Chondrocyte (in vitro differentiated cells): ENCODE measurements at places on chromosomes 2 and 18. TPM values are rescaled to one million over a fixed set of nuclear protein-coding genes. Genes with fewer than 3 reads are reported as not detected.
A peak's percentile ranks its signal among the peaks of the same experiment; 100 is the strongest.

The ECEL1 gene
- total RNA-seq = 0.12 to 0.53 TPM in 2 of 3 replicates, not detected in the other

DNA sequence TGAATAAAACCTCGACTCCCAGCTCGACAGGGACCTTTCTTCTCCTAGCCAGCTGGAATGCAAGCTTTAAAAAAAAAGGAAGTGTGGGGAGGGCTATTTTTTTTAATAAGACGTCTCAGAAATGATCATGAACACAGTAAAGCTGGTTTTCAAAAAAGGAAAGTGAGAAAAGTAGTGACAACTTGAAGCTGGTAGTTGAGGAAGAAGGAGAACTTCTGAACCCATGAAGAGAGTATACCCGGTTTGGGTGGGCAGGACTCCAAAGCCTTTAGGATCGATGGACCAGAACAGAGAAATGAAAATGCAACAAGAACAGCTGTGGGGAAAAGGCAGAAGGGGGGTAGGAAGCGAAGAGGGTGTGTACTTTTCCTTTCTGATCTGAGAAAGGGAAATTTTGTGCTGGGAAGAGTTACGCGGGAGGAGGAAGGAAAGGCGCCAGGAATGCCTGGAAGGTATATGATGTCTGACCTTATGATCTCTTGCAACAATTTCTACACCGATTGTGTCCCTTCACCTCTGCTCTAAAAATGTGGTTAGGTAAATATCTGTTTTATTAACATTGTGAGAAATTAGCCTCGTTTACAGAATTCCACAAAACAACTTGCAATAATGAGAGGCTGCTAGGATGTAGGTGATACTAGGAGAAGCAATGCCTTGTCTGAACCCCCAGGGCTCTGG lies 22.6 kb upstream of the CYP1B1 start:
- H3K27me3 ChIP-seq = no peaks in the 10 kb centered on the region
- H3K4me3 ChIP-seq = peak overlapping the region; percentile 69
- DNase-seq = no peak

GRCh38 chr2:47592381-47592780 lies 189.4 kb downstream of the MSH2 start:
- DNase-seq = no peak
- no peak overlapping the region for H3K4me3 ChIP-seq
- peaks cover 6% of the 10 kb centered on the region for H3K36me3 ChIP-seq
- H3K27ac ChIP-seq = no peak overlapping the region

GRCh38 chr2:85243101-85244072 lies 84.4 kb downstream of the TGOLN2 start:
- H3K27ac ChIP-seq = no peak overlapping the region
- no peak overlapping the region for H3K4me3 ChIP-seq
- peaks cover 66% of the 10 kb centered on the region for H3K4me1 ChIP-seq
- DNase-seq = peak; percentile 77
- no peaks in the 10 kb centered on the region for H3K27me3 ChIP-seq
- H3K36me3 ChIP-seq = peaks cover 3% of the 10 kb centered on the region

GRCh38 chr2:218012284-218012683 lies 9.5 kb upstream of the TNS1 start:
- DNase-seq = no peak
- H3K27ac ChIP-seq = peak overlapping the region; percentile 14
- no peak overlapping the region for H3K4me3 ChIP-seq
- H3K36me3 ChIP-seq = no peaks in the 10 kb centered on the region
- H3K27me3 ChIP-seq = no peaks in the 10 kb centered on the region
- peaks cover 68% of the 10 kb centered on the region for H3K4me1 ChIP-seq

The IL1RL2 gene
- total RNA-seq = 0.07 to 0.46 TPM in 2 of 3 replicates, not detected in the other

- H3K36me3 ChIP-seq = no peaks in the 10 kb centered on the region
- no peak for DNase-seq
- no peaks in the 10 kb centered on the region for H3K27me3 ChIP-seq
Measured at GRCh38 chr2:121478996-121479745, 51.5 kb upstream of the RNU4ATAC start.

The ARHGEF4 gene
- 6.3 to 12.3 TPM (median 10.6 TPM) in 3 replicates for total RNA-seq

DNA sequence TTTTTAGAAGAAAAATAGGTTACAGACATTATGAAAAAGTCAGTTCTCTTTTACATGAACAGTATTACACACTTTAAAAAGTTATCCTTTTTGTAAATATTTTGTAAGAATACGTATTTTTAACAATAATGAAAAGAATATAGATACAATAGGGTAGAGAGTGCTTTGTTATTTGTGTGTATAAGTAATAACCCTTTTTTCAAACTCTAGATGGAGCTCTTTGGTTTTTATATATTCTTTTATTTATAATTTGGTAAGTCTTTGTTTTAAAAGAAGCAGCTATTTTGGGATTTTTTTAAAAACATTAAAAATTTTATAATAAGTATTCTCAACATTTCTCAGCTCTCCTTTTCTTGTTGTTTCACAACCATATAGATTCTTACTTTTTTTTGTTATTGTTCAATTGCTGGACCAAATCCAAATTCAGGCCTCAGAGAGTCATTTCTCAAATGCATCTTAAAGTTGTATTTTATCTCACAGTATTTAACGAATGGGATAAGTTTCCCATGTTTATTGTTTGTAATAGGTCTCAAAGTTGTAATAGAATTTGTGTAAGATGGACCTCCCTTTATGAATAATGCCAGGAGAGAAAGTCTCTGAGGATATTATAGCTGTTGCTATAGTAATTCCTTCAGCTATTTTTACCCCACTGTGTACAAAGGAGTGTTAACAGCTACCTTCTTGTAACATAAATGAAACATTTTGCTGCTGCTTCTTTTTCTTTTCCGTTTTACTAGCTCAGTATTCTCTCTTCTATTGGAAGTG lies 46.4 kb downstream of the ACYP2 start:
- no peak for DNase-seq
- peak overlapping the region; percentile 10 for H3K27ac ChIP-seq
- H3K27me3 ChIP-seq = no peaks in the 10 kb centered on the region
- H3K4me1 ChIP-seq = peaks cover 6% of the 10 kb centered on the region
- H3K4me3 ChIP-seq = no peak overlapping the region
- no peaks in the 10 kb centered on the region for H3K36me3 ChIP-seq

The NXPH2 gene
- total RNA-seq = not detected in 3 replicates

The NYAP2 gene
- 0.05 TPM in 1 of 3 replicates, not detected in the others for total RNA-seq

The COL4A4 gene
- 6.3 to 18.4 TPM (median 7.3 TPM) in 3 replicates for total RNA-seq

The TUBA4B gene
- not detected in 3 replicates for total RNA-seq

GRCh38 chr2:16832910-16833309 lies 167.3 kb upstream of the CYRIA start:
- H3K27me3 ChIP-seq = peaks cover 3% of the 10 kb centered on the region
- H3K27ac ChIP-seq = no peak overlapping the region
- no peak overlapping the region for H3K4me3 ChIP-seq
- DNase-seq = no peak
